Dermis blood vessel endothelial cell (primary cell): ENCODE measurements at places on chromosomes 6 and 20. TPM values are rescaled to one million over a fixed set of nuclear protein-coding genes. Genes with fewer than 3 reads are reported as not detected.

- DNase-seq: no peak
Observed at GRCh38 chr20:63210011-63210605, 5.8 kb downstream of the YTHDF1 start.

GRCh38 chr6:7254980-7255835 is 57.8 kb downstream of the SSR1 start:
- no peak for DNase-seq

- no peak for DNase-seq
Observed at GRCh38 chr6:15368186-15368585, 122.3 kb downstream of the JARID2 start.

DNA sequence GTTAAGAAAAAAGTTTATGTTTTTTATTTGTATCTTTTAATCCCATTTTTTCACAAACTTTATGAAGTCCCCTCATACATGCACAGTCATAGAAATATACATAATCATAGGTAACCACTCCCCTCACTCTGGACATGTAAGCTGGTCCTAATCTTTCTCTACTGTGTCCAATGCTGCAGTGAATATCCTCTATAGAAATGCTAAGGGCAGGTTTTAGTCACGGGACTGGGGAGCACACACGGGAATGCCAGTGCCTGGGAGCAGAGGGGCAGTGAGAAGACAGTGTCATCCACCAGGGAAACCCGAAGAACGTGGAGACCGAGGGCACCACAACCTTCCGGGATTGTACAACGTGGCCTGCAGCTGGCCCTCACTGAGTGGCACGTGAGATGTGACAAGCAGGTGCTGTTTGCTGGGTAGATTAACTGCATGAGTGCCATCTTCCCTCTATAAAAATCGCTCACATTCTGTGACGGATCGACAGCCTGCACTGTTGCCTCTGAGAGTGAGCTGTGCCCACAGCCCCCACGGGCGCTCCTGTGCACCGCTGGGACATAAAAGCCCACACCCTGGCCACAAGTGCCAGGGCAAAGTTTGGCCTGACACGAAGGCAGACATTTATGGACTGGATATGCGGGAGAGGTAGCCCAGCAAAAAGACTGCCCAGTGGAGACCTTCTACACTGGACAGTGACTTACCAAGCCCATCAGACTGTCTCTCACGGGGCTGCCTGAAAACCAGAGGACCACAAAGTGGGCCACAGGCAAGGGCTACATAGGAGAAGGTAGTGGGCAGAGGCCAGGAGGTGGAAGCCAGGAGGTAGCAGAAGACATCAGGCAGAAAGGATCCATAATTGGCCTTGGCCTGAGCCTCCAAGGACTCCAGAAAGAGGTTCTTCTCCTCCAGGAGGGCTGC is 63.2 kb downstream of the FGD2 start:
- DNase-seq: no peak

GRCh38 chr20:50475681-50476292 is 34.4 kb upstream of the PTPN1 start:
- DNase-seq: peak; percentile 66

DNA sequence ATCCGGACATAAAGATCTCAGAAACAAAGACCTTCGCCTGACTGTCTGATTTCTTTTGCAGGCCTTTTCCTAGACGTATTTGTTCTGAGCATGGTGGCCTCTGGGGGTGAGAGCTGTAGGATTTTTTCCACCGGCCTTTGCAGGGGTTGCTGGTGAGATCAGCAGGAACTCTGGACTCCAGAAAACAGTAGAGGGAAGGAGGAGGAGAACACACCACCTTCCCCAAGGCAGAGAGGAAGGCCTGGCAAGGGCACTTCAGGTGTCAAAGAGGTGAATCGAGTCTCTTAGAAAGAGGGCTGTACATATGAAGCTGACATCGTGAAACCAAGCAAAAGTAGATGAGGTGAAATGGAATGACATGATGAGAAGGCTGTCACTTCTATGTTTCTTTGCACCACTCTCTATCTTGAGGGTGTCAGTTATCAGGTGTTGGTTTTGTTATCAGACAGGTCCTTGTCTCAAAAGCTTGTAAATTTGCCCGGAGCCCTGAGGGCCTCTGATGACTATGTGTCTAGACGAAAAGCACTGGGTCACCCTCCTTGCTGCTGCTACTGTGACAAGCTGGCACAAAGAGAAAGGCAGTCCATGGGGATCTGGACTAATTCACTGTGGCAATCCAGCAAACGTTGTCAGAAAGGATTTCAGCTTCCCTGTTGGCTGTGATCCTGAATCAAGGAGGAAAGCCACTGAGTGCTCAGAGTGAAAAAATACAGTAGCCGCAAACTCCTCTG is 91.3 kb upstream of the MAP3K7 start:
- DNase-seq: no peak

DNA sequence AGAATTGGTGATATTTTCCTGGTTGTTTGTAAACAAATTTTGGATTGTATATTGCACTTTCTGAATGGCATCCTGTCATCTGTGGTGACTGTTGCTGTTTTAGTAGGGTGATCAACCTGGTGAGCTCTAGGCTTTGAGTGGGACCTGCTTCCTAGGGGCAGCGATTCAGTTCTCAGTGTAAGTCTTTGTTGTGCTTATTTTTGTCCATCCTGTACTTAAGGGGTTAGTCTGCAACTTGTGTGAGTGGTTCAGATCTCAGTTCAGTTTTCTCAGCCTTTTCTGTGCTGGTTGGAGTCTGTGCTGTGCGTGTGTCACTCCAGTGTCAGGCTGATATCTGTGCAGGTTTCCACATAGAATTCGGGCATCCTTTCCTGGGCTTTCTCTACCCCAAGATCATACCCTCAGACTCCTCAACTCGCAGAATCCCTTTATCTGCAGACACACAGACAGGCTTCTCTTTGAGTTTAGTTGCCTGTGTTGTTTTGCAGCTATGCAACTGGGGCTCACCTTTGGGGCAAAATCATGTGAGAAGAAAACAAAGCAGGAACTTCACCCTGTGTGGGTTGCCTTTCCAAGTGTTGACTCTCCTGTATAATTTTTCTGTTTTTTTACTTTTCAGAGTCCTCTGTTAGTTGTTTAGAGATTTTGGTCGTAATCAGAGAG is 177.7 kb downstream of the FARS2 start:
- no peak for DNase-seq

- DNase-seq: peak; percentile 94
Observed at GRCh38 chr6:53302678-53303360, 45.9 kb downstream of the ELOVL5 start.

Gene ADGB
- total RNA-seq: not detected in 2 replicates

Gene RNF5
- 31.6 and 53.1 TPM in 2 replicates for total RNA-seq

Gene SLA2
- not detected in 2 replicates for total RNA-seq

Gene SPTLC3
- 0.68 and 1.4 TPM in 2 replicates for total RNA-seq
